OCI-LY7 (cell line): ENCODE measurements at places on chromosomes 6 and 20.

DNA sequence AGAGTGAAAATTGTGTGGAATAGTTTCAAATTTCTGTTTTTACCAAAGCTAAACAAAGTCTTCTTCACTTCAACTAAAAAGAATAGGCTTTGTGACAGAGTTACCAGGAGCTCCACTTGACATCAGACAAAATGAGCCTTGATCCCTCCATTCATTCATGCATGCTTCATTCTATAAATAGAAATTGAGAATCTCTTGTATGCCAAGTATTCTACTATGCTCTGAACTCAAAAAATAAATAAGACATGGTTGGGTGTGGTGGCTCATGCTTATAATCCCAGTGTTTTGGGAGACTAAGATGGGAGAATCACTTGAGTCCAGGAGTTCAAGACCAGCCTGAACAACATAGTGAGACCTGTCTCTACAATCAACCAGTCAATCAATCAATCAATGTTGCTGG is 236.6 kb upstream of the FAM83B start:
- no peak for DNase-seq

GRCh38 chr6:167093922-167094432 is 28.9 kb upstream of the CCR6 start:
- no peak for DNase-seq

DNA sequence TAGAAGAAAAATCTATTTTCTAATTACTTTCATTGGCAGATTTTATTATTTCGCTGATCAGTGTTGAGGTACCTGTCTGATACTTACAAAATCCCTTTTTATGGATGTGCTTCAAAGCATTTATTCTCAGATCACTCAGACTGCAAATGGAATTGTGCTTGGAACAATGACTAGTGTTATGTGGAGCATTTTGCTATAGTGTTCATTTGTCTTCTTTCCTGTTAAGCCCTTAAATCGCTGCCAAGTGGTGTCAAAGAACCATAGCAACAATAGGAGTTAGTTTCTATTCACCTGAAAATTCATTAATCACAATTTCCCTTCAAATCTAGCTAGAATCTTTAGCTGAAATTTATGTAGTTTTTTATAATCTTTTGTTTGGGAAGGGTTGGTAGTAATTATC is 29.8 kb downstream of the SMPDL3A start:
- no peak for DNase-seq

GRCh38 chr6:55642366-55642765 is 63.4 kb upstream of the HMGCLL1 start:
- DNase-seq = no peak

DNA sequence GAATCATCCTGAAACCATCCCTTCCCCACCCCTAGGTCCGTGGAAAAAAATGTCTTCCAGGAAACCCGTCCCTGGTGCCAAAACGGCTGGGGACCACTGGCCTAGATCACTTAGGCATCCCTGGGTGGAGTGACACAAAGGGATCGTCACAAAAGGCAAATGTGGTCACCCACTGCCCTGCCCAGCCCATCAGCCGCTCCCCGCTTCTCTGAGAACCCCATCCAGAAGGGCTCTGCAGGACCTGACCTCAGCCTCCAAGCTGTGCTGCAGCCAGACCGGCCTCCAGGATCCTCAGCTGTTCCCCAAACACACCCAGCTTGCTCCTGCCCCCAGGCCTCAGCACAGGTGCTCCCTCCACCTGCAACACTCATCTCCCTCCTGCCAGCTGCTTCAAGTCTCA is 61.6 kb downstream of the PREX1 start:
- DNase-seq = no peak

DNA sequence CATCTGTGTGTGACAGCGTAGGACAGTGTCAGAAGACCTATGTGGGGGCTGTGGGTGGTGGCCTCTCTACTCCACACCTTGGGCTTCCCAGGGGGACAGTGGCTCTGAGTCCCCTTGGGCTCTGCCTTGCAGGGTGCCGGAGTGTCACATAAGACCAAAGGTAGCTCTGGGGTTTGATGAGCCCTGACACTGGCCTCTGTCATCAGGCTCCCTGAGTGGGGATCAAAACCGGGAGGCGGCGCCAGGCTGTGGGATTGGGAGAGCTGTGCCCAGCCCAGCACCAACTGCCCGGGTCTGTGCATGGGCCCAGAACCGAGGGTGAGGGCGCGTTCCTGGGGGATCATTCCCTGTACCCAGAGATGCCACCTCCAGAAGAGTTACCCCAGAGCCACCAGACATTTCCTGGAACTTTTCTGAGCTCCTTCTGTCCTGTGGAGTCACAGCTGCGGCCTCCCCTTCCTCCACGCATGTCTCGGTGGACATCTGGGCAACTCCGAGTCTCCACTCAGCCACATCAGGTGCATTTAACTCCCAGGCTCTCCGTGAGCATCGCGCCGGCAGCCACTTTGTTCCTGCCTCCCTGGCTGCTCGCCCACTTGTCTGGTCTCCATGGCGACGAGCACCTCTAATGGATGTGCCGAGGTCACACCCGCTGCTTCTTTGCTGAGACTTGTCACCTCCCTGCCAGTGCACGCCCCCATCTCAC is 94.7 kb downstream of the TMEM242 start:
- no peak for DNase-seq

DNA sequence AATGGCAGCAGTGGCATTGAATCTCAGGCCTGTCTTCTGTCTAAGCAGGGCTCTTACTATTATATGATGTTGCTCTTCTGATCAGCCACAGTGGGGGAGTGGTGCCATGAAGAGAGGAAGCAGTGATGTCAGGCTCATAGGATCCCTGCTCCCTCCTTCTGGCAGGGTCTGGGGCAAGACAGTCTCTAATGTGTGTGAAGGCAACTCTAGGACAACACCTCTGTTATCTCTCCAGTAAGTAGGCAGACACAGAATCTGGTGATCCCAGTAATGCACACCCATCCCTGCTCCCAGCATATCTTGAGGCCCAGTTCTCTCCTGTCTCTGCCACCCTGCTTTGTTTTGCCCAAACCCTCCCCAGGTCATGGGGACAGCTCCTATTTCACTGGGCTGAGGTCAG is 8.8 kb downstream of the C20orf202 start:
- no peak for DNase-seq

GRCh38 chr6:43258807-43259686 is 15.8 kb downstream of the TTBK1 start:
- no peak for DNase-seq

DNA sequence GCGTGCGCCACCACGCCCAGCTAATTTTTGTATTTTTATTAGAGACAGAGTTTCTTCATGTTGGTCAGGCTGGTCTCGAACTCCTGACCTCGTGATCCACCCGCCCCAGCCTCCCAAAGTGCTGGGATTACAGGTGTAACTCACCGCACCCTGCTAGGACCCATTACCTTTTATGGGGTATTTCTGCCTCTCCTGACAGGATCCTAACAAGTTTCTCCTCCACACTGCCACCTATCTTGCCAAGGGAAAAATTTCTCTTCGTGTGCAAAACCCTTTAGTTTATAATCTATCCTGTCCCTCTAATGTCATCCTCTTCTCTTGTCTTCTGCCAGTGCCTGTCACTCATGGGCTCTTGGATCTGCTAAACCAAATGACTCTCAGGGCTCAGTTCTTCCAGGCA is 1.9 kb downstream of the STMND1 start:
- no peak for DNase-seq

- no peak for DNase-seq
Observed at GRCh38 chr6:112085286-112086065, 1.8 kb downstream of the TUBE1 start.

DNA sequence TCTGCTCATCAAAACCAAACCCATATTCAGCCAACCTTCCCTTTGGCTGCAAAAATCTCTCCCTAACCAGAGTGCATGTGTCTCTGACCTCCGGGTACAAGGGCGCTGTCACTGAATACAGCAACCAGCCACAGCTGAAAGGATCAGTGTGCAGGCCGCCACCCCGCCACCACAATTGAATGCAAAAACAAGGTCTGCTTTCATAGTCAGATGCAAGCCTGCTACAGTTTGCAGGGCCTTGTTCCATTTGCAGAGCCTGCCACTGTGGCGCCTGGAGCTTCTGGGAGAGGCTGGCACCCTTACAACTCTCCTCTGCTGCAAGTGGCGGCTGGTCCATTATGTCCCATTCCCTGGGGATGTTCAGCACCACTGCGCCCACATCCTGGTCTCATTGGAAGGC is 23.5 kb downstream of the MDGA1 start:
- DNase-seq = no peak

DNA sequence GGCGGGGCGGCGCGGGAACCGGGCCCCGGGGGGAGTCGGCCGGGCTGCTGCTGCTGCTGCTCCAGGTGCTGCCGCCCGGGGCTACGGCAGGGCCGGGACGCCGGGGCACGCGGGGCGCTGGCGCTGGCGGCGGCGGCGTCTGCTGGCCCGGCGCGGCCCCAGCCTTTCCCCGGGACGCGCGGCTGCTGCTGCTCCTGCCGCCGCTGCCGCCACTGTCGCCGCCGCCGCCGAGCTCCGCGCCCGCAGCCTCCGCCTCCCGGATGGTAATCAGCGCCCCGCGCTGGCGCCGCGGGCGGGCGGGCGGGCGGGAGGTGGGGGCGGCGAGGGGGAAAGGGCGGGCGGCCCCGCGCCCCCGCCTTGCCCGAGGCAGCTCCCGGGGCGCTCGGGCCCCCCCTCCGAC is 306 bp downstream of the EBF4 start:
- peak; percentile 24 for DNase-seq

- DNase-seq = no peak
Observed at GRCh38 chr6:54770328-54770727, 76.2 kb upstream of the FAM83B start.

- no peak for DNase-seq
Observed at GRCh38 chr20:64069209-64069613, 6.2 kb downstream of the TCEA2 start.

GRCh38 chr6:81816380-81816779 is 63.9 kb upstream of the TENT5A start:
- DNase-seq = no peak

- DNase-seq = no peak
Observed at GRCh38 chr6:163974322-163974721, 559.8 kb downstream of the QKI start.

DNA sequence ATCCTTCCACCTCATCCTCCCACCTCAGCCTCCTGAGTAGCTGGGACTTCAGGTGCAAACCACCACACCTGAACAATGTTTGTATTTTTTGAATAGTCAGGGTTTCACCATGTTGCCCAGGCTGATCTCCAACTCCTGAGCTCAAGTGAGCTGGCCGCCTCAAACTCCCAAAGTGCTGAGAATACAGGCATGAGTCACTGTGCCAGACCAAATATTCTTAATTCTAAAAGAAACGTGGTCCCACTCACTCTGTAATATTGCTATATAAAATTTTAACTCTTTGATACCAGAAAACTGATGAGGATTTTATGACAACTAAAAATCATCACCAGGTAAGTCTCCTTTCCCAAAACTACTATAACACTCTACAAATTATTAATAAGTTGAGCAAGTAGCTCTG is 716.8 kb upstream of the GJE1 start:
- no peak for DNase-seq

- DNase-seq = no peak
Observed at GRCh38 chr20:1735417-1736089, 78.0 kb upstream of the SIRPG start.

DNA sequence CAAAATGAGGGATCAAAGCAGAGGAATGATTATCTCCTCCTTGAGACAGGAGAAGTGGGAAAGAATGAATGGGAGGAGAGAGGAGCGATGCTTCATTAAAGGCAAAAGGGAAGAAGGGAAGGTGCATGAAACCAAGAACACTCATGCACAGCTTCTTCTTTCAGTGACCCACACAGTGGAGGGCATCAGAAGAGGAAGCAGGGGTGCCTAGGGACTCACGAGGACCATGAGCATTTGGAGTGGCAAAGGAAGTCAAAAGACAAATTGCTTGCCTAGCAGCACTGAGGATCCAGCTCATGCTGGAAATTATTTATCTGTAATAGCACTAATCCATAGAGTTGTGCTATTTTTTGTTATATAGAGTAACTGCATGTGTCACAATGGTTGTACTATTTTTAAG is 66.1 kb downstream of the SMLR1 start:
- DNase-seq = no peak

GRCh38 chr6:4901386-4902061 is 102.3 kb downstream of the RPP40 start:
- DNase-seq = peak; percentile 8

- no peak for DNase-seq
Observed at GRCh38 chr6:22071270-22072041, 225.4 kb downstream of the PRL start.

DNA sequence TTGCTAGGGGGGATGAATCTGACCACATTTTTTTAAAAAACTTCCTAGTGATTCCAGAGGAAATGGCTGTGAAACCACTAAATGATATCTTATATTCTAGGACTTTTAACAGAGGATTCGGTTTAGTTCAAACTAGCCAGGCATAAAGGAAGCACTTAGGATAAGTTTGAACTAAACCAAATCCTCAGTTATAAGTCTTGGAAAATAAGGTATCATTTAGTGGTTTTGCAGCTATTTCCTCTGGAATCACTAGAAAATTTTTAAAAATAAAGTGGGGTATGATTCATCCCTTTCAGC is 327.9 kb upstream of the QKI start:
- no peak for DNase-seq

GRCh38 chr6:106555767-106556166 is 73.5 kb downstream of the RTN4IP1 start:
- no peak for DNase-seq

GRCh38 chr20:2000285-2000684 is 6.4 kb upstream of the PDYN start:
- DNase-seq = no peak

DNA sequence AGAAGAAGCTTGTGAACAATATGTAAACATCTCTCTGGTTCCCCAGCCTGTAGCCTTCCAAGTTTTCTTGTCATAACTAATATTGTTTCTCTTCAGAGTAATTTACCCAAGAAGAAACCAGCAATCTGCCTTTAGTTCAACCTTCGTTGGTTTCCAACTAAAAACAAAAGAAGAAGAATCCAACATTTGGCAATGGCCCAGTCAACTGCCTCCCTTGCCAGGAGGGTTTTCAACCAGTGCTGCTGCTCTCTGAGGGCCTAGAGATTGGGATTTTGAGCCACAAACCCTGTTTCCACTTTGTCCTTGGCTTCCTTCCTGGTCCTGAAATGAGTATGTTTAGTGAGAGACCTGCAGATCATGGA is 395.8 kb upstream of the CNR1 start:
- DNase-seq = no peak

- no peak for DNase-seq
Observed at GRCh38 chr6:143545976-143546547, 34.5 kb upstream of the FUCA2 start.

GRCh38 chr6:47967843-47968242 is 143.2 kb downstream of the PTCHD4 start:
- no peak for DNase-seq

DNA sequence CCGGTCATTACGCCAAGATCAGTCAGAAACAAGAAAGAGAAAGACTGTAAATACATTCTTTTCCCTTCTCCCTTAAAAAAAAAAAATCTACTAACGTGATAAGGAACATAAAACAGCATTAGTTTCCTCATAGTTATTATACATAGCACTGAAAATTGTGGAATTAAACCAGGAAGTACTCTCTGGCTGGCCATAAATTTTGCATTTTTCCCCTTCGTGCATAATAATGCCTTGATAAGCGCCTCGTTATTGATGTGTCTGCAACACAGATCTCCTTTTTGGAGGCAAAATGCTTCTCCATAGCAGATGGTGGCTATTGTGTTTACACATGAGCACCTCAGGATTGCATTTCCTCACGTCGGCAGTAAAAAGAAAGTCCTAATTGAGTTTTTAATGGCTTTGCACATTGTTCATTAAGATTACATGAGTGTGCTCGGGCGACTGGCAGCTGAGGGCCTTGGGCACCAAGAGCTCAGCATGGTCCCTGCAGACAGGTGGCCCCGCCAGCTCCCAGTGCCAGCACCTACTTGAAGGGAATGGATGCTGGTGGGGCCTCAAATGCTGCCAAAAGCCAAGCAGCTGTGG is 394.5 kb downstream of the PTPRT start:
- no peak for DNase-seq
